Lower leg skin (tissue), 4 donors: ENCODE measurements at places on chromosomes 5 and 9.

GRCh38 chr5:168273056-168273980, 18.1 kb upstream of the WWC1 start:
- no peak for DNase-seq

DNA sequence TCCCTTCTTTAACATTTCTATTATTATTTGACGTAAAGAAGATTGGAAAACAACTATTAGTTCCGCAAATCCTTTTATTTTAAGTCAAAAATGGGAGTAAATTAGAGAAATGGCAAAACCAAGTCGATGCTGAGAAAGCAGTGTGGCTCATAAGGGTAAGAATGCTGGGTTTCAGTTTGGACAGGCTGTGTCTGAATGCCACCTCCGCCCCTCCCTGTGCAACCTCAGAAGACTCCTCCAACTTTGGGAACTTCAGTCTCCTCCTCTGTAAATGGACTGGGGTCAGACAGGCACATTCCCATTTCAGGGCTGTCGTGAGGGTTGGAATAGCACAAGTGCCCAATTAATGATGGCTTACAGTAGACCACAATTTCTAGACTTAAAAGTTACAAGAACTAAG, 154.0 kb downstream of the GABBR2 start:
- DNase-seq: no peak

GRCh38 chr5:133049726-133050048, 2.1 kb upstream of the HSPA4 start:
- no peak for DNase-seq

DNA sequence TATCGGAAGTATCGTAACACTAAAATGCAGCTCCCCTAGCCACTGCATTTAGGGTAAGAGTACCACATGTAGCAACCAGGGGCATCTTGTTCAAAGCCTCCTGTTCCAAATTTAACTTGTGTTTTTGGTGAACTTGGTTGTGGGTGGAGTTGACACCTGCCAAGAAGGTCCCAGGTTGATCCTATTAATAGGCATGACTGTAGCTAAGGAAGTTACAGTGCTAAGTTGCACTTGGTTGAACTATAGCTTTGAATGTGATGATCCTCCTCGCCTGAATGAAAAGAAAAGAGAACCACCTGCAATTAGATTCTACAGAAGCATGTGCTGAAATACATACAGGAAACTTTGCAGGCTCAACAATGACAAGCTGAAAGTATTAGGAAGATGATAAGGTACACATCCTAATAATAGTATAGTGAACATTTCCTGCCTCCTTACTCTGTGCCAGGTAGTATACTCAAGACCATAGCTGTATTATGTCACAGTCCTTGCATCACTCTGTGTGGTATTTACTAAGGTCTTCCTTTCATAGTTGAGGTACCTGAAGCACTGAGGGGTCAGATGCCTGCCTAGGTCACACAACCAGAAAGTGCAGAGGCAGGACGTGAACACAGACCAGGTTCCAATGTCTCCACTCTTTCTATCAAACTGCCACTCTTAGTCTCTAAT, 64.5 kb upstream of the PIP5K1B start:
- no peak for DNase-seq

DNA sequence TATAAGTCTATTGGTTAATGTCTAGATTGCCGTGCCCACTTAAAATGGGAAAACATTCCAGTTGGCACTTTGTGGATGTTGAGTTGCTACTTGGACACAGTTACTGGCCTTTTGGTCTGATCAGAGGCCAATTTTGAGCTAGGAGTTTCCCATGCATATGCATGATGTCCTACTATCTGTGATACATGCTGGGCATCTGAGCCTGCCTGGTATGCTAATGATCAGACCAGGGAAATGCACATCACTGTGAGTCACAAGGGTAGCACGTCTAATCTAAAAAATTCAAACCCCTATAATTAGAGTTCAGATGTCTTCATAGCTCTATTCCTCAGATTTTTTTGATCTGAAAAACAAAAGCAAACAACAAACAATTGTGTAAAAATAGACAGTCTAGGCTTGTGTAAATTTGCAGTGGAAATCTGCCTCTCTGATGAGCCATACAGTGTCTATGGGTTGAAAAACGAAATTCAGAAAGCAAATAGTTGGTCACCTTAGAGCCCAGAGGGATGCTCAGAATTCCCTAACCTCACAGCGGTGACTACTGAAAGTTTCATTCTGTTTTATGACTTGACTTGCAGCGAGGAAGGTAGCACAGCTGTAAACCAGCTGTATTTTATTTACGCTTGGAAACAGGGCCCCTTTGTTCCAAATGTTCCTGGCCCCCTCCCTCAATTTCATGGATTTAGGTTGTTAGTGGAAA, 37.3 kb downstream of the PALM2AKAP2 start:
- no peak for DNase-seq
